AML-193 (cell line): ENCODE measurements at places on chromosomes 3 and 15.
A peak's percentile ranks its signal among the peaks of the same experiment; 100 is the strongest.

DNA sequence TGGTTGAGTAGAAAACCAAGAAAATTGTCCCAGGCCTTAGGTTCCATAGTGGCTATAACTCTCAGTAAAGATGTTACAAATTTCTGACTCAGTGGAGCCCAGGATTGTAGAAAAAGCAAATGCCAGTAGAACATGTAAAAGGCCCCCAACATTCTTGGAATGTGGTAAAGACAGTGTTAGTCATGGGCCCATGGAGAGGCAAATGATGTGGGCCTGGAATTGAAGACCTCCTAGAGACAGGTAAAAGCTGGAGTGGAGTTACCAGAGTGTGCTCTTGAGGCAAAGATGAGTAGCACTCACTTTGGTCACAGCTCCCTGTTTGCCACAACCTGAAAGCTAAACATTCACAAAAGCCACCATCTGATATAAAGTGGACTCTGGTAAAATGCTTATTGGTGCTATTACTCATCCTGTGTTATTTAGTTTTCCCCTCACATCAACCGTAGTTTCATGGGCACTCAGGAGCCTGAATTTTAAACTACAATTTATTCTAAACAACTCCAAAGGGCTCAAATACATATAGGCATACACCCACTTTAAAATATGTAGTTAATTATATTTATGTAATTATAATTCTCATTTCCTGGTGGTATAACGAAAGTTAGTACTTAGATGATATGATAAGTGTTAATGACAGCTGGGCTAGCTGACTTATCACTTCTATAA lies 359.6 kb upstream of the NECTIN3 start:
- DNase-seq = no peak

DNA sequence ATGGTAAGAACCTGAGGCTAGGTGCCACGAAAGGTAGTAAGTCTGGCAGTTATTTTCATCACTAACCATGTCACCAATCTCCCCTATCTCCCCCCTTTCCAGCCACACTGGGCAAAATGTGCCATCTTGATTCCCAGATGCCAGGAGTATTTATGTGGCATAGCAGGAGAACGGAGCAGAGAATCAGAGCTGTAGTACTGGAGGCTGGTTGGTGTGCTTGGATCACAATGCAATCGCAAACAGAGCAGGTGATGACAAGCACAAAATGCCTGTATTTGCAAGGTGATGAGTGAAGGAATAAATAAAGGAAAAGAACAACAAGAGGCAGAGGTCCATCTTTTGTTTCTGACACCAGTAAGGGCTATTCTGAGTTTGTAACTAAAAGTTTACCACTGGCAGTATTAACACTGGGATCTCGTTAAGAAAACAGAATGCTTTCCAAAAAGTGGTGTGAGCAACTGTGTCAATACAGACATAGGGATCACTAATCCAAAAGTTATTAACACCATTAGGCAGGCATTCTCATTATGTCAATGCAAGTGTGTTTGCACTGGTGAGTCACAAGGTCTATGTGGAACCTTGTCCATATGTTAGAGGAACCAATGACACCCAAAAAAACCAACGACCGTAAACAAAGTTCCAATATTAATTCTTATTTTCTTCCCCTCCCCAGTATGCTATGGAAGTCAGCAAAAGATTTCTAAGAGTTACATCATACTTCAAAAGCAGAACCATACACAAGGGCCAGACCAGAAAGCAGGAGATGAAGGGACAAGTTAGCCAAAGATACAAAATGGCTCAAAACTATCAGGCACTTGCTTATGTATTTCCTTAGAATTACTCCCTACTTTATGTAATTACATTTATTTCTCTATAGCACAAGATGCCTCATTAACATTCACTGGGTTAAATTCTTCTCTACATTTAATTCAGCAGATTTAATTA lies 556.6 kb downstream of the FOXP1 start:
- peak; percentile 63 for DNase-seq

DNA sequence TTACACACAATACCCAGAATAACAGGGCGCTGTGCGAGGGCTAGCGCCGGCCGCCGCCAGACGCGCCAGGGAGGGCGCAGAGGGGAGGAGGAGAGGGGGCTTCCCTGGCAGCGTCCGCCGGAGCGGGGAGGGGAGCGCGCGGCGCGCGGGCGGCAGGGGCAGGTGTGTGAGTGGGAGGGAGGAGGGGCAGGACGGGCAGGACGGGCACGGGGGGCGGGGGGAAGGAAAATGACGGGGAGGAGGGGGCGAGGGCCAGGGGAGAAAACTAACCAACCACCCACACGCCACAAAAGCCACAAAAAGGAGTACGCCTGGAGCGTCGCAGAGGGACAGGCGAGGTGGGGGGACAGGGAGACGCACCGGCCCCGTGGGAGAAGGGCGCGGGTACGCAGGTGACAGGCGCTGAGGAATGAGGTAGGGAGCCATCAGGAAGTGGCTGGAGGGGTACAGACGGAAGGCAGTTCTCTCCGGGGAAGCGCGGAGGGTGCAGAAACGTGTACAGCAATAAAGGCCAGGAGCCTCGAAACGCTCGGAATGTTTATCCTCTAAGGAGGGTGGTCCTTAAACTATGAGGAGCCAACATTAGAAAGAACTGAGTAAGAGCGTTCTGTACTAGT lies 610 bp upstream of the SATB1 start:
- no peak for DNase-seq

DNA sequence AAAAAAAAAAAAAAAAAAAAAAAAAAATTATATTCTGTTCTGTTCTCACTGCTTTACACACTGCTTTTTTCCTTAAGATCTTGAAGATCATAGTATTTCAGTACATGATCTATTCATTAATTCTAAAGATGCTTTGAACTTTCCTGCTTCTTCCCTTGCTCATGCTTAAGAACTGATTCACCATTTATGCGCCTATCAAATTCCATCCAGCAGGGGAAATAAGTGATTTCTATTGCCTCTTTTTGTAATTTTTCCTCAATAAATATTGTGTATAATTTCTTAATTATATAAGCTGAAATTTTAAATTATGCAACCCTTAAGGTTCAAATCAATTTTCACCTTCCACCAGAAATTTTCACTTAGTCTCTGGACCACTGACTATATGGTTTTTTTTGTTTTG lies 10.6 kb downstream of the DENND6A start:
- DNase-seq = no peak

GRCh38 chr15:38508647-38509046 lies 54.7 kb downstream of the FAM98B start:
- no peak for DNase-seq

DNA sequence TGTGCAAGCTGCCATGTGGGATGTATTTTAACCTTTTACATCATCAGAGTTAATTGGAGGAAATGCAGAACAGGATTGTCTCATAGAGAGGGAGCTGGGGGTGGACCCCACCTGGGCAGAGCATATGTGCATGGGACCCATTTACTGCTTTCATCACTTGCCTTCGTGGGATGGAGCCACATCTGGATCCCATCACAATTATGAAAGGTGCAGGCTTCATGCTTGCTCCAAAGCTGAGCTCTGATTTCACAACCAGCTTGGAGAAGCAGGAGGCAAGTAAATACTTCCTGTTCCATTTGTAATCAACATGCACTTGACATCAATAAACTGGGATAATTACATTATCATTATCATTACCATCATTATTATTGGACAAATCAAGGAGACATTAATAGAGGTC lies 161.9 kb downstream of the ALDH1A2 start:
- DNase-seq = no peak

- peak; percentile 88 for DNase-seq
Measured at GRCh38 chr3:129650256-129650872, 43.9 kb upstream of the PLXND1 start.

DNA sequence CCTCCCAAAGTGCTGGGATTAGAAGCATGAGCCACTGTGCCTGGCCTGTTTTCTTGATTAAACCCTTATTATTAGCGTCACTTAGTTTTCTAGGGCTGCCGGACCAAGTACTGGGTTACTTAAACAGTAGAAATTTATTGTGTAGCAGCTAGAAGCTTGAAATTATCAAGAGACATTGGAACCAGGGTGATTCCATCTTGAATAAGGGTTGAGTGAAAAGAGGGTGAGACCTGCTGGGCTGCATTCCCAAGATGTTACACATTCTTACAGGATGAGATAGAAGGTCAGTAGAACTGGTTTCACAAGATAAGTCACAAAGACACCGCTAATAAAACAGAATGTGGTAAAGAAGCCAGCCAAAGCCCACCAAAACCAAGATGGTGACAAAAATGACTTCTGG lies 18.6 kb upstream of the FSTL1 start:
- DNase-seq = no peak

GRCh38 chr3:45976191-45977091 lies 19.2 kb downstream of the FYCO1 start:
- DNase-seq = no peak

- DNase-seq = peak; percentile 25
Measured at GRCh38 chr3:49161808-49162530, 4.2 kb downstream of the CCDC71 start.

GRCh38 chr3:44444896-44445691 lies 32.4 kb downstream of the ZNF445 start:
- no peak for DNase-seq

- no peak for DNase-seq
Measured at GRCh38 chr3:147930232-147930807, 521.2 kb downstream of the ZIC1 start.

DNA sequence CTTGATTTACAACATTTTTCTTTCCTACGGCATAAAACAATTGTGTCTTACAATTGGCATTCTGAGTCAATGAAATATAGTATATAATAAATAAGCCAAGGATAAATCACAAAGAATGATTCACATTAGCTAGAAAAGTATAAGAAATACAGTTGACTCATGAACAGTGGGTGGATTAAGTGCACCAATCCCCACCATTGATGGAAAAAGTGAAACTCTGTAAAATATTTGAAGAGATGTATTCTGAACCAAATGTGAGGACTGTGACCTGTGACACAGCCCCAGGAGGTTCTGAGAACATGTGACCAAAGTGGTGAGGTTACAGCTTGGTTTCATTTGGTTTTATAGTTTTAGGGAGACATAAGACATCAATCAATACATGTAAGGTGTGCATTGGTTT lies 227.5 kb downstream of the ALCAM start:
- no peak for DNase-seq

- no peak for DNase-seq
Measured at GRCh38 chr15:43168192-43169107, 16.8 kb upstream of the CCNDBP1 start.

DNA sequence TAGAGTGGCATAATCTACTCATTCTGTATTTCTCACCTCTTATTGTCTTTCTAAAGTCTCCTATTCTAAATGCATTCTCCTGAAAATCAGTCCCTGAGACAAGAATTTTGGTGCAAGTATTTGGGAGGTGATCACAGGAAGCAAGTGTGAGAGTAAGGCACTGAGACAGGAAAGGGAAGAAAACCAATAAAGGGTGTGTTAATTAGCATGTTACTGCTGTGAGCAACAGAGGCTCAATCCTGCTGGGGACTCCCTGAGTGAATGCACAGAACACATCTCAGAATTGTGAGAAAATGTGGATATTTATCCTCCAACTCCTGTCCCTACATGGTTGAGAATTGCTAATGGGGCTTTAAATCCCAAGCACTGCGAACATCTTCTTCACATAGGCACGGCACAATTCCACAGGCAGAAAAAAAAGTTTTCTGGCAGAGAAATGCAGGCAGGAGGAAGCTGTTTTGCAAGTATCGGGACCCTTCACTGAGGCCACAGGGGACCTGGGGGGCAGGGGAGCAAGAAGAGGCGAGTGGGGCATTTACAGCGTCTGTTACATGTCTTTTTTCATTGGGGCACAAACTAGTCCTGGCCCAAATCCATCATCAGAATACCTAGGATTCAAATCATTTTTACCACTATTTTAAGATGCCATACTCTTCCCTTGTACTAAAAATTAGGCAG lies 27.2 kb upstream of the STT3B start:
- DNase-seq = no peak

- DNase-seq = no peak
Measured at GRCh38 chr3:46693038-46693891, at the start of gene ALS2CL. Gene ALS2CL, minus strand, starts transcription at chr3:46693679. Its CDS starts 4,239 bp downstream, at chr3:46689440.

DNA sequence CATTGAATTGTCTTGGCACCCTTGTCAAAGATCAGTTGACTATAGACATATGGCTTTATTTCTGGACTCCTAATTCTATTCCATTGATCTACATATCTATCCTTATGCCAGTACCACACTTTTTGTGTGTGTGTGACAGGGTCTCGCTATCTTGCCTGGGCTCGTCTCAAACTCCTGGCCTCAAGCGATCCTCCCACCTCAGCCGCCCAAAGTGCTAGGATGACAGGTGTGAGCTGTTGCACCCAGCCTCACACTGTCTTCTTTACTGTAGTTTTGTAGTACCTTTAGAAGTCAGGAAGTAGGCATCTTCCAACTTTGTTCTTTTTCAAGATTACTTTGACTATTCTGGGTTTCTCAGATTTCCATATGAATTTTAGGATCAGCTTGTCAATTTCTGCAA lies 24.3 kb downstream of the CDAN1 start:
- no peak for DNase-seq

GRCh38 chr3:148203297-148204010 lies 494.2 kb upstream of the AGTR1 start:
- DNase-seq = no peak

GRCh38 chr3:101809178-101810021 lies 30.4 kb downstream of the NXPE3 start:
- peak; percentile 52 for DNase-seq

- no peak for DNase-seq
Measured at GRCh38 chr3:108127301-108127988, 36.6 kb upstream of the CD47 start.

GRCh38 chr3:148162132-148162531 lies 535.6 kb upstream of the AGTR1 start:
- no peak for DNase-seq

GRCh38 chr3:147736226-147736625 lies 327.1 kb downstream of the ZIC1 start:
- DNase-seq = no peak

- DNase-seq = no peak
Measured at GRCh38 chr3:108060331-108060730, 30.5 kb downstream of the CD47 start.

- peak; percentile 16 for DNase-seq
Measured at GRCh38 chr3:197454014-197454413, 101.8 kb downstream of the BDH1 start.

DNA sequence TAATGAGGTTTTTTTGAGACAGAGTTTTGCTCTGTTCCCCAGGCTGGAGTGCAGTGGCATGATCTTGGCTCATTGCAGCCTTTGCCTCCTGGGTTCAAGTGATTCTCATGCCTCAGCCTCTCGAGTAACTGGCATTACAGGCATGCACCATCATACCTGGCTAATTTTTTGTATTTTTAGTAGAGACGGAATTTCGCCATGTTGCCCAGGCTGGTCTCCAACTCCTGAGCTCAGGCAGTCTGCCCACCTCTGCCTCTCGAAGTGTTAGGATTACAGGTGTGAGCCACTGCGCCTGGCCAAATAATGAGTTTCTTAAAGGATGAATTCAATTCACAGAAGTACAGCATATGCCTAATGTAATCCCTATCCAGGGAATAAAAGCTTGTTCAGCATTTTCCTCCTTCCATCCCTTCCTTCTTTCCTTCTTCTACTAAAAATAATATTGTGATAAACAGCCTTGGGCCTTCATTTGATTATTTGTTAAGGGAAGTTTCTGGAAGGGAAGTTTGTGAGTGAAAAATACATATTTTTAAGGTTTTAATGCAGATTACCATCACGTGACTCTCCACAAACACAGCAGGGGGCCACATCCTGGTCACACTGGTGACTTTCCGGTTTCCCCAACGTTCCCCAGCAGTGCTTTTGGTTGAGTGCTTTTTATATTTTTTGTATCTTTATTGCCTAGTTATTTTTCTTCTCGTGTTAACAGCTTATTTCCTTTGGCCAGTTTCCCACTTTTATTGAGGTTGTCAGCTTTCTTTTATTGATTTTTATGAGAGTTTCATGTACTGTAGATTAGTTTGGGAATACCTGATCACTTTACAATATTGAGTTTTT lies 116.8 kb downstream of the USP13 start:
- no peak for DNase-seq

- no peak for DNase-seq
Measured at GRCh38 chr15:51076524-51077220, 18.0 kb downstream of the TNFAIP8L3 start.
